ENCODE measurements at places on chromosomes 16 and 17.

- DNase-seq = peak; percentile 53
Observed at GRCh38 chr17:42183741-42184711, 1.2 kb downstream of the HCRT start.

DNA sequence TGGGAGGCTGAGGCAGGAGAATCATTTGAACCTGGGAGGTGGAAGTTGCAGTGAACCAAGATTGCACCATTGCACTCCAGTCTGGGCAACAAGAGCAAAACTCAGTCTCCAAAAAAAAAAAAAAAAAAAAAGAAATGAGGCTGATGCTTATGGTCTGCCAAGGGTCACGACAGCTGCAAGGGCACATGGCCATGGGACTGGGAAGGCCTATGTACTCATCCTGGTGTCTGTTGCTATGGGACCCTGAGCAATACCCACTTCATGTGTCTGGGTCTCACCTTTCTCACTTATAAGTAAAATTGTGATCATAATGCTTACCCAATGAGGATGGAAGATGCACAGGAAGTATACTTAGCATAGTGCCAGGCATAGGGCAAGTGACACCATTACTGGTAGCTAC, 16.6 kb downstream of the MIEF2 start:
- DNase-seq = no peak

- peak; percentile 17 for DNase-seq
Observed at GRCh38 chr16:57735755-57736418, at the start of gene KATNB1. Gene KATNB1 (plus strand): TSS chr16:57735770. CDS start chr16:57737244, 1,474 bp downstream.

DNA sequence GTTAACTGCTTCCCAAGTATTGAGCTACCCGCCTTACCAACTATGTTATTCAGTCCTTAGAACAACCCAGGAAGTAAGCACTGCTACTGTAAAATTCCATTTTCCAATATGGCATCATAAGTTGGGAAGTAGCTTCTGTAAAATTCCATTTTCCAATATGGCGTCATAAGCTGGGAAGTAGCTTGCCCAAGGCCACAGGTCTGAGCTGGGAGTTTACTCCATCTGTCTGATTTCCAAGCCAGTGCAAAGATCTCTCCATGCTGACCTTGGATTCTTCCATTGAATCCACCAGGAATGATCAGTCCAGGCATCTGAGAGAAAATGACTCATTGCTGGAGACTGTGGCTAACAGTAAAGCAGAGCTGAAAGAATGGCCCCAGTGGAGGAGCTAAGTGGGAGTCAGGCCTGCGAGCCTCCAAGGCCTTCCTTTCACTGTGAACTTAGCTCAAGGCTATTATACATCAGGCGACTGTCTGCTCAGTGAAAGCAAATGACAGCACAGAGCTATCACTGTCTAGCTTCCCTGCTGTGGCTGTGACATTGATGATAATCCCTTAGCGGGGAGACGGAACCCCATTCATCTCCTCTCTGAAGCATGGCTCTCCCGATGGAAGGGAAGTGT, 430.4 kb downstream of the HAPSTR1 start:
- no peak for DNase-seq

- no peak for DNase-seq
Observed at GRCh38 chr17:43803758-43804157, 23.5 kb downstream of the CFAP97D1 start.

DNA sequence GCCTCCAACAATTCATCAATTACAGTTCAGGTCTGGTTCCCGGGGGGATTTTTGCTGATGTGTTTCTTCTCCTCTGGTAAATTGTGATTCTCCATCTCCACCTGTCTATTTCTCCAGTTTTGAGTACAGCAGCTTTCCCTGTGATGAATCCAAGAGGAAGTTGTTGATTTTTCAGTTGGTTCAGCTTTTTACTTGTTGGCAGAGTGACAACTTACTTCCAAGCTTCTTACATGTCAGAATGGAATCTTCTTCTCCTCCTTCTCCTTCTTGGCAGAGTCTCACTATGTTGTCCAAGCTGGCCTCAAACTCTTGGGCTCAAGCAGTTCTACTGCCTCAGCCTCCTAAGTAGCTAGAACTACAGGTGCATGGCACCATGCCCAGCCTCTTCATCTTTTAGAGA, 33.4 kb upstream of the TMEM92 start:
- DNase-seq = peak; percentile 89

DNA sequence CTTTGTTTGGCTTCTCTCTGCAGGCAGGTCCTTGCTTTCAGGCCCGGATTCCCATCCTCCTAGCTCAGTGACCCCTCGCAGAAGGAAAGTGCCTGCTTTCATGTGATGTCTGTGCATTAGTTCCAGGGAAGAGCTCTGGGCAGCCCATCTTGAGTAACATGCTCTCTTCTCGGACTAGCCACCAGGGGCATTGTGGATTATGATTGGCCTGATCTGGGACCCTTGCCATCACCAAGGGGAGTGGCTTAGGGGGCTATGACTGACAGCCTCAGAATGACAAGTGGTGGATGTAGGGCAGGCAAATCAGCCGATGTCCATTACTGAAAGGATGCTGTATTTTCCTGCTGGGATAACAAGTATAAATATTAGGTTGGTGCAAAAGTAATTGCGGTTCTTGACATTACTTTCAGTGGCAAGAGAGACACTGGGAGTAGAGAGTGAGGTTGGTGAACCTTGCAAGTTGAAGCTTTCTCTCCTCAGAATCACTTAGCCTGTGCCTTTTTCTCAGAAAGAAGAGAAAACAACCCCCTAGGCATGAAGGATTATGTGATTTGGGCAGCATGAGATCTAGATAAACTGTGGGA, 71.5 kb upstream of the MPHOSPH6 start:
- no peak for DNase-seq

GRCh38 chr17:65638221-65638975, 77.0 kb upstream of the AXIN2 start:
- DNase-seq = peak; percentile 51

- DNase-seq = no peak
Observed at GRCh38 chr17:58969156-58969555, 137.5 kb downstream of the TRIM37 start.

- DNase-seq = no peak
Observed at GRCh38 chr16:85844786-85845185, 45.3 kb downstream of the COX4I1 start.

DNA sequence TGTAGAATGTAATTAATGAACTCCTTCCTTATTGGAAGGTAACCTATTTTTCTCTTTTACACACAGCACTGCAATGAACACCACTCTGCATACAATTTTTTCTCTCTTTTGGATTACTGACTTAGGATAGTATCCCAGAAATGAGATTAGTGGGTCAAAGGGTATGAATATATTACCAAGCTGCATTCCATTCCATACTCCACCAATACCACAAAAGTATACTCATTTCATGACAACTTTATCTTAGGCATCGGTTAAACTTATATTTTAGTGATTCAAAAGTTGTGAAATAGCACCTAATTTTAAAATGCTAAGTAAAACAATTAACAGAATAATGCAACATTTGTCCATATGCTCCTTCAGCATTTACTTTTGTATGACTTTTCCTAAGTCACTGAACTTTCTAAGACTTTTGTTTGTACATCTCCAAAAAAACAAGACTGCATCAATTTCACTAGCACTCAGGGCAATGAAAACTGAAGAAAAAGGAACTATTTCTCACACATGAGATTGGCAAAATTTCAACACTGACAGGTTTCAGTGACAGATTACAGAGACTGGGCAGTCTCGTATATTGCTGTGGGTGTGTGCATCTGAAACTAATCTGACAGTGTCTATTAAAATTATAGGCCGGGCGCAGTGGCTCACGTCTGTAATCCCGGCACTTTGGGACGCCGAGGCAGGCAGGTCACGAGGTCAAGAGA, 32.1 kb downstream of the HELZ start:
- peak; percentile 78 for DNase-seq

- no peak for DNase-seq
Observed at GRCh38 chr16:72244853-72245252, 72.9 kb upstream of the PMFBP1 start.

DNA sequence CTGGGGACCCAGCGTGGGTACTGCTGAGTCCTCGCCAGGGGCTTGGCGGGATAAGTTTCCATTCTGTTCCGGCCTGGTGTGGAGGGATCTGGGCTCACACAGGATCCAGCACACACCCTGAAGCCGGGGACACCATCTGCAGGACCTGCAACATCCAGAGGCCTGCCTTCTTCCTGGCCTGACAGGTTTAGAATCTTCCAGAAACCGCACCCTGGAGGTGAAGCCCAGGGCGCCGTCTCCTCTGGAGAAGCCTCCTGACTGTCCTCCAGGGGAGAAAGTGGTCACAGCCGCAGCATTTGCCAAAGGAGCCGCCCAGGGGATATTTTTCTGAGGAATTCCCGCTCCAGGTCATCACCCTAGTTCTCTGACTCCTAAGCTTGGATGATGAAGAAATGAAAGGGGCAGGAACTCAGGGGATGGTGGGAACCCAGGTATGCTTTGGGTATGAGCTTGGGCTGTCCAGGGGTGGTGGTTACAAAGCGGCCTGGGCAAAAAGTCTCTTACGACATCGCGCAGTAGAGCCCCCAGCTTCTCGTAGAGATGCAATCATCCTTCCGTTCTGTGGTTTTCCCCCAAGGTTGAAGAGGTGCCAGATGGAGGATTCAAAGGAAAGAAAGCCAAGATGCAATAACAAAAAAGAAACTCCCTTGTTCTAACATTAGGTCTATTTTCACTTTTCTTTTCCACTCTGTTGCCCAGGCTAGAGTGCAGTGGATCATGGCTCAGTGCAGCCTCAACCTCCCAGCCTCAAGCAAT, 9.1 kb upstream of the CRISPLD2 start:
- DNase-seq = peak; percentile 85

- peak; percentile 65 for DNase-seq
Observed at GRCh38 chr17:19464031-19465026, 53.3 kb downstream of the RNF112 start.

DNA sequence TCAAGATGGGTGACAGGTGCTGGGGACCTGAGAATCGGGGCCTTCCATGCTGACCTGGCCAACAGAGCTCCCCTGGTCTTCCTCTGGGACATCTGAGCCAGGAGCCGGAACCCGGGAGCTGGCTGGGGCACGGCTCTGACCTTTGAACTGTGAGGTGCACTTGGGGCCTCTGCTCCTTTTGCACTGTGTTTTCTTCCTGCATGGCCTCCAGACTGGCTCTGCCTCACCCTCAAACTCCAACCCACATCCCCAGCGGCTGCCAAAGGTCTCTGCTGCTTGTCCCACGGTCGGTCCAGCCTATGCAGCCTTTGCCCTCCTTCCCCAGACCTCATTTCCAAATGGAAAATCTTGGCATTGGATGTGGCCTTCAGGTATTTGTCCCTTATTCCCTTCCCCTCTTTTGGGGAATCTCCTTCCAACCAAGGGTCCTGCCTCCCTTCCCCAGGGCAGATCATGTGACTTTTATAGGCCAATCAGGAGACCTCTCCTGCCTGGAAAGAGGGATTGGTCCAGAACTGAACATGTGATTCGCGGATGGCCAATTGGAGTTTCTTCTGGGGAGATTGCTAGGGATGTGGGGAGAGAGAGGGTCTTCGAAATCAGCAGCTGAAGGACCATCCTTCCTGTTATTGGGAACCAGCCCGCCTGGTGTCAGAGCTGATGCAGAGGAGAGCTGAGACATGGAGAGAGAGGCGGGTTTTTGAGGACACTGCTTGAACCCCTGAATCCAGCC, 117.9 kb downstream of the CYLD start:
- no peak for DNase-seq

GRCh38 chr17:48462946-48463345, 32.9 kb upstream of the SKAP1 start:
- no peak for DNase-seq

GRCh38 chr16:86680661-86681030, 102.3 kb downstream of the FOXL1 start:
- no peak for DNase-seq

DNA sequence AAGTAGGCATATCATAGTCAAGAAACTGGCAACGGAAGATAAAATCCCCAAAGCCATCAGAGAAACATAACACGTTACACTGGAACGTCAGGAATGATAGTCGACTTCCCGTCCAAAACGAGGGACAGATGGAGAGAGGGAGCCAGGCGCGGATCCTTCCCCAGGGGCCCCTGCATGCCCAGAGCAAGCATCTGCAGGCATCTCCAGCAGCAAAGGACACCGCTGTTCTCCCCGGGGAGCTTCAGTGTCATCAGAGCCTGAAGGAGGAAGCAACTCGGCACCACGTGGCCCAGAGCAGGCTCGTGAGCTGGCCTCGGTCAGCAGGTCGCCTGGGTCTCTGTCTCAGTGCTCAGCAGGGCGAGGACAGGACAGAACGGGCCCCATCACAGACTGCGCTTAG, 50.1 kb downstream of the LMF1 start:
- DNase-seq = peak; percentile 79

GRCh38 chr17:40139566-40140058, 725 bp upstream of the CASC3 start:
- DNase-seq = no peak

GRCh38 chr16:28192806-28193529, 18.8 kb downstream of the XPO6 start:
- DNase-seq = no peak

DNA sequence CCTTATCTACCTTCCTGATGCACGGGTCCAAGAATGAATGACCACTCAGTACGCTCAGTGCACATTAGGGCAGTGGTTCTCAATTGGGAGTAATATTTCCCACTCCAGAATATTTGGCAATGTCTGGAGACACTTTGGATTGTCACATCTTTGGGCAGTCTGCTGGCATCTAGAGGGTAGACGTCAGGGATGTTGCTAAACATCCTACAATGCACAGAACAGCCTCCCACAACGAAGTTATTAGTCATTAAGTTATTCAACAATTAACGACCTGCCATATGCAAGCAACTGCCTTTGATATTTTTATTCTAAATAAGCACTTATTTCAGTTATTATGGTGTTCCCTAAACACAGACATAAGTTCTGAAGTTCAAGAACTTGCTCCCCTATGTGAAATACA, 669.3 kb downstream of the TOX3 start:
- DNase-seq = no peak

DNA sequence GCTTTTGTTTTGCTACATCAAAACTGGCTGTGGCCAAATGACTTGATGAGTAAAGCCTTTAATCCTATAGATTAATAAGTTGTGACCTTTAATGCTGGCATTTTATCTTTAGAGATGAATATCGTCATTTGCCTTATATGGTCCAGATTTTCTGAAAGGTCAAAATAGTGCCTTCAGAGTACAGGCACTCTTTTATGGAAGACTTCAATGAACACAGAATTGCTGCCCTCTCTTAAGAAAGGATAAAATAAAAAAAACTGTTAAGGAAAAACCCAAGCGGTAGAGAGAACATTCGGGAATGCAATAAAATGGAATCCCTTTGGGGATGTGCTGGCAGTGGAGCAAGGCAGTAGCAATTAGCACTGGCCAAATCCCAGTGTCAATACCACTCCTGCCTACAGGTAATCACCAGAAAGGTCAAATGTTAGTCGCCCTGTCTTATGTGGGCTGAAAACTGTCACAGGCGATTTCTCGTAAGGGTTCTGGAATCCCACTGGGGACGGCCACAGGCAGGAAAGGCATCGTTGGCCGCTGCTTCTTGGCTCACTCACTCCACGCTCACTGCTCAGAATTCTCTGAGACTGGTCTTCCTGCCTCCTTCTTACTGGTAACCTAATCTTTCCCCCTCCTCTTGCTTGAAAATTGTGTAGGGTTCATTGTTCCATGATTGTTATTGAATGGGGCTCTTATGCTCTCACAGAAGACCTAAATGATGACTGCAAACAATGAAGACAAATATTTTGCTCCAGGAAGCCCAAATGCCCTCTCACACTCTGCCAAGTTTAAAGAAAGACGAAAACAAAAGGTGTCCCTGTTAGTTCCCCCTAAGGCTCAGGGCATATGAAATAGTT, 45.4 kb upstream of the HSBP1 start:
- DNase-seq = no peak

Measured in AG10803 (cell line).